ENCODE measurements at places on chromosomes 12 and 14. TPM values are rescaled to one million over a fixed set of nuclear protein-coding genes. Genes with fewer than 3 reads are reported as not detected.
A peak's percentile ranks its signal among the peaks of the same experiment; 100 is the strongest.

GRCh38 chr12:101051901-101052550 lies 158.0 kb downstream of the SLC5A8 start:
- peak; percentile 61 for DNase-seq

DNA sequence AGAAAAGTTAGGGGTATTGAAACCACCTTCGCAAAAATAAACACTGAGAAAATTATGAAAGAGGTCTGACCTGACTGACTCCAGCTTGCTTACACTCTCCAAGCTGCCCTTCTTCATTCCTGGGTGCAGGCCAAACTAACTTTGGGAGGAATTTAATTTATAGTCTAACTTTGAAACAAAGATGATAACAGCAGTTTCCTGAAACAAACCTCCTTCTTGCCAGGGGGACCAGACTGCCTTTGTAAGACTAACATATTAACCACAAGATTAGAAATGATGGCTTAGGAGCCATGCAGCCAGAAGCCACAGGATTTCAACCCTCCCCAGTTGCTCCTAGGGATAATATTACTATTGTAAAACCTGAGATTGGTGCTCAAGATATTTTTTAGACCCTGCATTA lies 13.8 kb upstream of the EEA1 start:
- peak; percentile 17 for DNase-seq

- DNase-seq, result peak; percentile 64
These were observed 150.6 kb upstream of the AEBP2 start for GRCh38 chr12:19288603-19289244.

DNA sequence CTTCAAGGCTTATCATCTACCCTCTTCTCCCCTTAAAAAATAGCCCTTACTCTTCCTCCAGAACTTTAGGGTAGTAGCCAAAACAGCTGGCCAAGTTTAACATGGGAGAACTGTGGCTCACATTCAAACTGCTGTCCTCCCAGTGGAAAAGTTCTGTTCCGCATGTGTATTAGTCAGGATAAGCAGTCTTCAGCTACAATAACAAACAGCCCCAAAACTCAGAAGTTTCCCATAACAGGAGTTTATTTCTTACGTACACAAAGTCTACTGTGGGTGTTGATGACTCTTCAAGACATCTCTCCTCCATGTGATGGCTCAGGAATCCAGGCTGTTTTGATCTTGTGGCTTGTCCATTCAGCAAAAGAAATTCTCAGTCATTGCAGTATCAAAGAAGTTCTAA lies 35.5 kb downstream of the MYO1H start:
- DNase-seq, result no peak

GRCh38 chr12:116977465-116978380 lies 67.0 kb downstream of the FBXW8 start:
- DNase-seq, result no peak

DNA sequence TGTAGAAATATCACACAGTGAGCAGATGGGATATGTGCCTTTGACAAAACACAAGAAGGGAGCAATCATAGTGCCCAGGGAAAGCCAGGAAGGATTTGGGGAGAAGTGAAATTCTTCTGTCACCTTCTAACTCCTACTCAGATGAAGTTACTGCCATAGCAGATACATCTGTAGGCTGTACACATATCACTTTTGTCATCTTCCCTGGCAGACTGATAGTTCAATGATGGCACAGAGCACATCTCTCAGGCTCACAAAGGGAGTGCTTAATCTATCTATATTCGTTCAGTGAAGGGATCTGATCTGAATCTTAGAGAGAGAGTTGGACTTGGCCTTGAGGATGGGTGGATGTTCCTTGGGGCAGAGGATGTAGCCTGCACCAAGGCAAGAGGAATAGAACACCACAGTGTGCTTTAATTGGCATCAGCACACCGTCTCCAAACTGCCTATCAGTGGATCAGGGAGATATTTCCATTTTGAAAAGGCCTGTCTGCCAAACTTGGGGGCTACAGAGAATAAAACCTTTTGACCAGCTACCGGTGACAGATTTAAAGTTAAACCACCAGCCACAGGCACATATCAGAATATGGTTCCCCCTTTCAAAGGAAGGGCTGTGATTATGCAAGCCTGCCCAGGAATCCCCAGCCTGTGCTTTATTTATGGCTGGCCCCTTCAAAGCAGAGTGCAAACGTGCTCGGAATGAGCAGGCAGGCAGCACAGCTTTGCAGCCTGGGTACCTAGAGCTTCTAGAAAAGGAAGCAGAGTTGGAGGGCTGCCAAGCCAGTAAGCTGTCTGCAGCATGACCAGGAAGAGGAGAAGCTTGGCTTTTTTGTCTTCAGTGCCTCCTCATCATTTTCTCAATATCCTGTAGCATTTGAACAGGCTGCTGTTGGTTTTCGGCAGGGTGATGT lies 165.5 kb upstream of the DYRK2 start:
- DNase-seq, result peak; percentile 27

- DNase-seq, result no peak
These were observed 312.4 kb upstream of the RTL1 start for GRCh38 chr14:101215927-101216326.

DNA sequence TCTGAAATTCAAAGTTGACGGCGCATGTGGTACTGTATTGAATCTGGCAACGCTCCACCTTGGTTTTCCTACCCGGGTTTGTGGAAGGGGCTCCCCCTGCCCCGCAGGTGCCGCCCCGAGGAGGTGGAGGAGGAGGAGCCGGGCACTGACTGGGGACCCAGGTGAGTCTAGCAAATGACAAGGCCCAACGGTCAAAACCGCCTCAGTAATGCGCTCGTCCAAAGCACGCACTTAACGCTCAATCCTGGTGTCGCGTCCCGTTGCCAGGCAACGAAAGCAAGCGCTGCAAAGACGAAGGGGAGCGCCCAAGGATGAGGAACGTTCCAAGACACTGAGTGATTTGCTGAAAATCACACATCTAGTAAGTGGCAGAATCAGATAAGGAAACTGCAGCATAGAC lies 24.0 kb upstream of the CLEC4E start:
- DNase-seq, result no peak

DNA sequence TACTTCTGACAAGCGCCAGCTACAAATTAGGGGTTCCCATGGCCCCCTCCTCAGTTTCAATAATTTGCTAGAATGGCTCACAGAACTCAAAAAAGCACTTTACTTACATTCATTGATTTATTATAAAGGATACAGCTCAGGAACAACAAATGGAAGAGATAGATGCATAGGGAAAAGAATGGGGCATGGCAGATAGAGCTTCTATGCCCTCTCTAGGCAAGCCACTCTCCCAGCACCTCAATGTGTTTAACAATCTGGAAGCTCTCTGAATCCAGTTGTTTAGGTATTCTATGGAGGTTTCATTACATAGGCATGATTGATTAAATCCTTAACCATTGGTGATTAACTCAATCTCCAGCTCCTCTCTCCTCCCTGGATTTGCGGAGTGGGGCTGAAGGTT lies 184.5 kb upstream of the DAAM1 start:
- DNase-seq, result no peak

DNA sequence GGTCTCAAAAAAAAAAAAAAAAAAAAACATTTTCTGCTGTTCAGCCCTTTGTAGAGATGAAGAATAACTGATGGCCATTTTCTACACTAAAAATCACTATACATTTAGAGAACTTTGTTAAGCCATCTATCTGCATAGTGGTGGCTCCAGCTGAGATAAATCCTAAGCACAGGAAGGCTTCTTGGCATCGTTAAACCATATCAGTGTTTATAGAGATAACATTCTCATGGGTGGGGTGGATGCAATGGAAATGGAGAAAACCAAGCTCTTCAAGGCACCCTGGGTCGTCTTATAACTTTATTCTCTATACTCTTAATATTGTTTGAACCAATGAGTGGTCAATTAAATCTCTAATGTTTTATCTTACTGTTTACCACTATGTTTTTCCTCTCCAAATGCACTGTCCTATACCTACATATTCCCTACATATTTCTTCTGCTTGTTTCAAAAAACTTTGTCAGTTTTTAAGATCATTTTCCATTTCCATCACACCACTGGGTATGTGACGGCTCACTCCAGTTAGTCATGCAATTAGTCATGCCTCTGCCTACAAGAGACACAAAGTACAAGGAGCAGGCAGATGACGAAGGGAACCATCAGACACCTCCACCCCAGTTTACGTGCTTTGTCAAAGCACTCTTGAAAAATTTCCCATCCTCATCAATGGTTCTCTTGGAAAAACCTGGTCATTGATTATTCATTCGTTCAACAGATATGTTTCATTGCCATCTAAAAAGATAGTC lies 119.3 kb upstream of the OVCH1 start:
- no peak for DNase-seq

- peak; percentile 58 for DNase-seq
These were observed 873 bp downstream of the PLXNC1 start for GRCh38 chr12:94149119-94149780.

DNA sequence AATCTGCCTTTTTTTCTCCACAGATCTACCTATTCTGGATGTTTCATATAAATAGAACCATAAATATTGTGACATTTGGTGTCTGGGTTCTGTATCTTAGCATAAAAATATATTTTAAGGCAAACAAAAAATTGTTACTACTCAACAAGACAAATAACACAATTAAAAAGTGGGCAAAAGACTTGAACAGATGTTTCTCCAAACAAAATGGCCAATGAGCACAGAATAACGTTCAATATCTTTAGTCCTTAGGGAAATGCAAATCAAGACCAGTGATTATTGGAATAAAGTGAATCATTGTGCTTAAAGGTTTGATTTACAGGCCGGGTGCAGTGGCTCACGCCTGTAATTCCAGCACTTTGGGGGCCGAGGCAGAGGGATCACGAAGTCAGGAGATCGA lies 1331.3 kb downstream of the AACS start:
- DNase-seq, result no peak

GRCh38 chr12:6612247-6612646 lies 5.1 kb upstream of the CHD4 start:
- DNase-seq, result no peak

The TAS2R7 gene
- total RNA-seq, result not detected

The IL22 gene
- total RNA-seq, result not detected

The TOMM20L gene
- not detected for total RNA-seq
